Adrenal gland (tissue), 19 donors: ENCODE measurements at places on chromosomes 2 and 18. TPM values are rescaled to one million over a fixed set of nuclear protein-coding genes. Genes with fewer than 3 reads are reported as not detected.

DNA sequence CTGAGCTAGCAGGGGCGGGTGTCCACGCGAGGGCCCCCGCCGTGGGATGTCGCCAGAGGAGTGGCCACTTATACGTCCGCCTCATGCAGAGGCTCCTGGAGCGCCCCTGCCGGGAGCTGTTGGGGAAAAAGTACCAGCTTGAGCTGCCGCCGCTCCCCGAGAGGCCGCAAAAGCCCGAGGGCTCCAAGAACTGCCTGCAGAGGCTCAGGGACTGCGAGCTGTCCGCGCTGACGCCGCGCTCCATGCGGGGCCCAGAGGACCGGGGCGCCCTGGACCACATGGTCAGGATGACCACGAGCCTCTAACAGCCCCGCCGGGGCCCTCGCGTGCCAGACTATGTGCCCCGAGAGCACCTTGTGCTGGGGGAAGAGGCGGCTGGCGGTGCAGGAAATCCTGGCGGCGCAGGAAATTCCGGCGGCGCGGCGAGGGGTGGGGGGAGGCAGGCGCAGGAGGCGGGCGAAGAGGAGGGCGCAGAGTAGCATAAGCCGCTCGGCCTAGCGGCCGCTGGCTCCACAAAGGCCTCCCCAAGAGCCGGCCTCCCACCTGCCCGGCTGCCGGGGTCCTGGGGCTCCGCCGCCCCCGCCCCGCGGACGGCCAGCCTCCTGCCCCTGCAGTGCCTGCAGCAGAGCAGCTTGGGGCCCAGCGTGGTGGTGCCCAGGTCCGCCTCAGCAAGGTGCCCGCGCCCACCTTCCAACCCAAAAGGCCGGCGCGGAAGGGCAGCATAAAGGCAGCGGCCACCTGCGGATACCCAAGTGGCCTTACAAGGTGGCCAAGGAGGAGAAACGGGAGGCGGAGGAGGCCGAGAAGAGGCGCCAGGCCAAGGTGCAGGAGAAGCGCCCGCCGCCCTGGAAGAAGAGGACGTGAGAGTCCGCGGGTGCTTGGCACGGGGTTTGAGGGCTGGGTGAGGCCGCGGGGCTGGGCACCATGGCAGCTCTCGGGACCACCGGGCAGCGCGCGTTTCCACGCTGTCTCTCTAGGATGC, 42.1 kb upstream of the TRIM43B start:
- DNase-seq: peak; percentile 66

- peak; percentile 7 for DNase-seq
Observed at GRCh38 chr2:23432531-23432930, 47.6 kb downstream of the KLHL29 start.

DNA sequence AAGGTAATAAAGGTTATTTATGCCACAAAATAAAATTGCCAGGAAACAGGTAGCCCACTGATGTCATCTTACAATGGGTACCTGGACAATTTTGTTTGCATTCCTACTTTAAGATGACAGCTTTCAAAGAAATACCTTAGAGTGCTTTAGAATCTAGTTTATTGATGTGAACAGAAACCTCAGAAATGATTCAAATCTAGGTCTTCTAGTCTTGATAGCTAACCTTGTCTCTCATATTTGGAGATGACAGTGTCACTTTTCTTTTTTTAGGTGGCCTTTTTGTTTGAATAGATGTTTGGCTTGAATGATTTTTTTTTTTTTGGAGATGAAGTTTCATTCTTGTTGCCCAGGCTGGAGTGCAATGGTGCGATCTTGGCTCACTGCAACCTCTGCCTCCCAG, 69.1 kb downstream of the PIK3C3 start:
- no peak for DNase-seq

- DNase-seq: no peak
Observed at GRCh38 chr2:181954538-181954883, 31.1 kb upstream of the PPP1R1C start.

Gene SP140
- total RNA-seq: 1.8 TPM

DNA sequence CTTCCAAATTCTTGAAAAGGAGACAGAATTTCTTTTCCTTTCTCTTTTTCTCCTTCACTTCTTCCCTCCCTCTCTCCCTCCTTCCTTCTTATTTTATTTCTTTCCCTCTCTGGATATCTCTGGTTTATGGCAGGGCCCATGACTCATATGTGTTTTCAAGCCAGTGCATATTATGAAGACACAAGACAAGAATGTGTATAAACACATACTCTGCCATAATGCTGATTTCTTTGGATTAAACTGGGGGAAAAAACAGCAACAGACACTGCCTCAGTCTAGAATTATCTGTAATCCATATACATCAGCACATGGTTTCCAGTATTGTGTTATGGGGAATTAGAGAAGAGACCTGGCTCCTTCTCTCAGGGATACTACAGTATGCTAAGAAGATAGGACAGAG, 82.8 kb upstream of the CPO start:
- DNase-seq: no peak

Gene DNAH6
- total RNA-seq: 0.26 TPM

- no peak for DNase-seq
Observed at GRCh38 chr18:22136395-22136794, 33.0 kb upstream of the GATA6 start.
